ENCODE measurements at places on chromosomes 1 and 21.

DNA sequence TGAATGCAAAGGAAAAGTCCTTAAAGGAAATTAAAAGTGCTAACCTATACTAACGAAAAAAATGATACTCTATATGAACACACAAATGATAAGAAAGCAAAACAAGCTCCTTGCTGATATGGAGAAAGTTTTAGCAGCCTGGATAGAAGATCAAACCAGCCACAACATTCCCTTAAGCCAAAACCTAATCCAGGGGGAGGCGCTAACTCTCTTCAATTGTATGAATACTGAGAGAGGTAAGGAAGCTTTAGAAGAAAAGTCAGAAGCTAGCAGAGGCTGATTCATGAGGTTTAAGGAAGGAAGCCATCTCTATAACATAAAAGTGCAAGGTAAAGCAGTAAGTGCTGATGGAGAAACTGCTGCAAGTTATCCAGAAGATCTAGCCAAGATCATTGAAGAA is 3.4 kb downstream of the KRTAP23-1 start:
- DNase-seq, result no peak

DNA sequence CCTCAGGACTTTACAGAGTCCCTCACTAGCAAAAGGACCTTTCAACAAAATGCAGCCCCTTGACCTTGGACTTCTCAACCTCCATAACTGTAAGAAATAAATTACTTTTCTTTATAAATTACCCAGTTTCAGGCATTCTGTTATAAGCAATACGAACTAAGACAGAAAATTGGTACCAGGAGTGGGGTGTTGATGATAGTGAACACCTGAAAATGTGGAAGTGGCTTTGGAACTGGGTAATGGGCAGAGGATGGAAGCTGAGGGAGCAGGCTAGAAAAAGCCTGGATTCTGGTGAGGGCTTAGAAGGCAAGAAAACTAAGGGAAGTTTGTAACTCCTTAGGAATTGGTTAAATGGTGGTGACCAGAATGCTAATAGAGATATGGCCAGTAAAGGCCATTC is 46.8 kb downstream of the DSCAM start:
- DNase-seq, result no peak

- no peak for DNase-seq
Measured at GRCh38 chr1:245718123-245718522, 563.3 kb downstream of the KIF26B start.

GRCh38 chr1:61427510-61427909 is 297.4 kb downstream of the TM2D1 start:
- no peak for DNase-seq

- DNase-seq, result no peak
Measured at GRCh38 chr1:8026976-8027747, 1.1 kb upstream of the ERRFI1 start.

GRCh38 chr1:19645411-19646251 is 1.5 kb downstream of the NBL1 start:
- DNase-seq, result no peak

GRCh38 chr1:157834430-157834829 is 7.2 kb downstream of the CD5L start:
- no peak for DNase-seq

GRCh38 chr1:235573880-235574279 is 69.6 kb upstream of the B3GALNT2 start:
- no peak for DNase-seq

DNA sequence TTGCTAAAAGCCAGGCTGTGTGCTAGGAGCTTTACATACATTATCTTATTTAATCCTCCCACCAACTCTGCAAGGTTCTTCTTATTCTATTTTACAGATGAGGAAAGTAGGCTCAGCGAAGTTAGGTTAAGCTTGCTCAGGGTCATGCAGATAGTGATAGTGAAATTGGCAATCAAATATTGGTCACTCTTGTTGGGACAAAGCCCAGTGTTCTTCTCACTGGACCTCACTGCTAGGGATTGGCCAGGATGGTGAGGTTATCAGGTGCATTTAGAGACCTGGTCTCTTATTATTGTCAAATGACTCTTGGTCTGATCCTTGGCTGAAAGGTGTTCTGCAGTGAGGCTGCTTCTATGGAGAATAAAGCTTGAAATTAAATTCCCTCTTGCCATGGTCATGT is 145.1 kb downstream of the CNIH3 start:
- DNase-seq, result no peak

- DNase-seq, result no peak
Measured at GRCh38 chr1:99786751-99787501, 20.5 kb upstream of the FRRS1 start.

- DNase-seq, result no peak
Measured at GRCh38 chr1:70140894-70141293, 64.5 kb downstream of the LRRC40 start.

DNA sequence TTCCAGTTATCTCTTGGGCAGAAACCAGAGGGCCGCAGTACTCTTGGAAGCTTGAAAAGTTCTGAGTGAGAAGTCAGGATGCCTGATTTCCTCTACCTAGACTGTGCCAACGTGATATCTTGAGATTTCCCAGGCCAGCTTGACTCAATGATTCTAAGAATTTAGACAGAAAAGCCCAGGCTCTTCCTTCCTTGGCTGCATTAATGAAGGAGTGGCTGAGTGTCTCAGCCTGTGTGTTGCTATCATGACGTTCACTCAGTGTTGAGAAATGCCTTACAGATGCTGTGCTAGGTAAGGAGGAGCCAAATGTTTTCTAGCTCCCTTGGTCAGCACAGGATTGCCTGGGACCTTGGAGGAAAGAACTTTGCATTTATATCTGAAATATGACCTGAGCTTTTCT is 454.1 kb upstream of the USP24 start:
- DNase-seq, result no peak

GRCh38 chr1:178565586-178565985 is 52.7 kb downstream of the TEX35 start:
- no peak for DNase-seq

- DNase-seq, result no peak
Measured at GRCh38 chr1:172449585-172450523, 6.0 kb upstream of the PIGC start.

GRCh38 chr1:80171631-80172030 is 1165.1 kb upstream of the ADGRL4 start:
- DNase-seq, result no peak

- DNase-seq, result no peak
Measured at GRCh38 chr1:246800756-246801155, 76.5 kb downstream of the SCCPDH start.

GRCh38 chr21:45517249-45518065 is 24.8 kb downstream of the SLC19A1 start:
- DNase-seq, result no peak

DNA sequence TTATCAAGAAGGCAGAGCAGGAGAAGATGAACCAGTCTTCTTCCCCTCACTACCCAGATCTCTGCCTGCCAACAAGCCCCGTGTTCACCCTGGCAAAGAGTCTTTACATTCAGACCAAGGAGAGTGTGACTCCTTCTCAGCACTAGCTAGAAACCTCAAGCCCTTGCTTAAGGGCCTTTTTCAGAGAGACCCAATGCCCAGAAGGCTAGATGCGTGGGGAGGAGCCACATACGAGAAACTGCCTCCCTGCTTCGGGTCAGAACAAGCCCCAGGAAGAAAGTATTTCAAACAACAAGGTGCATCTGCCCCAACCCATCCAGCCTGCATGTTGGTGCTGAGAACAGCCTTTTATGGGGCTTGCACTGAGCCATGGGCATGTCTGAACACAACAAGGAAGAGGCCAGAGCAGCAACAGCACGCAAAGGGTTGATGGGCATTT is 152.7 kb upstream of the CAMK1G start:
- no peak for DNase-seq

GRCh38 chr1:47411436-47411835 is 4.6 kb upstream of the FOXE3 start:
- DNase-seq, result no peak

GRCh38 chr1:39657402-39657801 is 14.5 kb downstream of the NT5C1A start:
- DNase-seq, result no peak

- DNase-seq, result no peak
Measured at GRCh38 chr21:17451364-17451891, 61.4 kb upstream of the CXADR start.

DNA sequence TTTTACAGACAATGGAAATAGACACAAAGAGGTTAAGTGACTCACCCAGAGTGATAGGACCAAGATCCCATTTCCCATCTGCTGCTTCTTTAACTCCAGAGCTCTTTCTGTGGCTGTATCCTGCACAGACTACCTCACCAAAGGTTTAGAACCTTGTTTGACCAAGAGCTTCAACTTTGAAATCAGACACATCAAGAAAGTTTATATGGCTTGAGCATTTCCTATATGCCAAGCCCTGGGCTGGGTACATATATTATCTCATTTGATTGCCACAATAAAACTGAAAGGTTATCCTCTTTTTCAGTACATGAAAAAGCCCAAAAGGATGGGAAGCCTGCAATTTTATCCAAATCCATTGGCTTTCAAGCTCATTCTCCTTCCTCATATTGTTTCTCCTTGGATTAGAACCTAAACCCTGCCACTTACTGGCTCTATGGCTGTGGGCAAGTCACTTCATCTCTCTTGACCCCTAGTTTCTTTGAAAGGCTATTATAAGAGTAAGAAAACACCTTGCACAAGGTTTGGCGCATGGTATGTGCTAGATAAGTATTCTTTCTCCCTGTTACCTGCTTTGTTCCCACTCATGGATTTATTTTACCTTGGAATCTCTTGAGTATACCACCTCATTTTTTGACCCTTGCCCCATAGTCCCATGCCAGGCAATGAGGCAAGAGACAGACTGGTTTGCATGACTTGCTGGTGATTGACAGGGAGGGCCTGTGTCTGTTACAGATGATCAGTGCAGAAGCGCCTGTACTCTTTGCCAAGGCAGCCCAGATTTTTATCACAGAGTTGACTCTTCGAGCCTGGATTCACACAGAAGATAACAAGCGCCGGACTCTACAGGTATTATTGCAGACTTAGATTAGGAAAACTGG is 34.5 kb upstream of the KCNQ4 start:
- DNase-seq, result no peak

GRCh38 chr1:167501515-167502191 is 16.7 kb downstream of the CD247 start:
- no peak for DNase-seq

DNA sequence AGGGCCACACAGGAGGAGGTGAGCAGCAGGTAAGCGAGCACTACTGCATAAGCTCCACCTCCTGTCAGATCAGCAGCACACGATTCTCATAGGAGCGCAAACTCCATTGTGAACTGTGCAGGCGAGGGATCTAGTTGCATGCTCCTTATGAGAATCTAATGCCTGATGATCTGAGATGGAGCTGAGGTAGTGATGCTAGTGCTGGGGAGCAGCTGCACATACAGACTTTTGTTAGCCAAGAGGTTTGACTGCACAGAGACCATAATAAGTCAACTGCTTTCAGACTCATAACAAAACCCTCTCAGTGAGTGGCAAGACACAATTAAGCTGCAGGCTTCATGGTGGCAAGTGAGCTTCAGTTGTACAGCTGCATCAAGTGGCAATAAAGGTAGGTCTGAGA is 83.4 kb downstream of the PSMG1 start:
- DNase-seq, result no peak

- no peak for DNase-seq
Measured at GRCh38 chr1:181514298-181515290, 31.3 kb downstream of the CACNA1E start.

GRCh38 chr1:209045331-209046057 is 538.0 kb upstream of the CAMK1G start:
- no peak for DNase-seq

- no peak for DNase-seq
Measured at GRCh38 chr21:38434913-38435533, 63.3 kb downstream of the ERG start.

- no peak for DNase-seq
Measured at GRCh38 chr1:153669606-153670005, 1.2 kb downstream of the ILF2 start.

DNA sequence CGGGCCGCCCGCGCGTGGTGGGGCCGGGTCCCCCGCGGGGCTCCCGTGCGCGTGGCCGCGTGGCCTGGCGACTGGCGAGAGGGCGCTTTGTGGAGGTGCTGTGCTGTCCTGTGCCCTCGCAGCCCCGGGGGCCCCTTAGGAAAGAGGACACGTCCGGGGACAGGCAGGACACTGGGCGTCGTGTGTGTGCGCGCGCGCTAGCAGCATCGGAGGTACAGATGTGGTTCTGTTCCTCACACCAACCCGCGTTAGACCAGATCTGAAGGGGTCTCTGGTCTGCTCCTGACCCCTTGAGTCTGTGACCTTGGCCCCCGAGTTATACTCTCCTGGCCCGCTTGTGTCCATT is 489 bp downstream of the ACTN2 start:
- peak; percentile 4 for DNase-seq

DNA sequence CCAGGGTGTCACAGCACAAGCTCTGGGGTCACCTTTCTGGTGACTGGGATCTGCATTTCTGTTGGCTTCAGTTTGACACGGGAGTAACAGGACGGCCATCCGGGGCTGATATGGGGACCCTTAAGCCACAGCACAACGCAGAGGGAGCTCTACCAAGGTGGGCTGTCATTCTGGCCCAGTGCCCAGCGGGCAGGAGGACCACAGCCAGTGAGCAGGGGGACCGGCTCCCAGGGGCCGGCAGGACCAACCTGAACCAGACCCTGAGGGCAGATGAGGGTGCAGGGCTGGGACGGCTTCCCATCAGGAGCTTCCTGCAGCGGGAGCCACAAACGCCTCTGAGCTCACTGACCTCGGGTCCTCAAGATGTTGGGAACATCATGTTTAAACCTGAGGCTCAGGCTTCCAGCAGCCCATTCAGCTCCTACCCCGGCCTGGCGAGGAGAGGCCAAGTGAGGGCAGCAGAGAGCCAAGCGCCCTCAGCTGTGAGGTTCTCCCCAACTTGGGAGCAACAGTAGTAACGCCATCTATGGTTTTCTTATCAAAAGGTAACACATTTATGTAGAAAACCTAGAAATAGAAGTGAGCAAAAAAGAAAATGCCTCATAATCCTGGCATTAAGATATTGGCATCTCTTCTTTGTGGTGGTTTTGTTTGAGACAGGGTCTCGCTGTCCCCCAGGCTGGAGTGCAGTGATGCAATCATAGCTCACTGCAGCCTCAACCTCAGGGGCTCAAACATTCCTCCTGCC is 26.8 kb downstream of the TMEM201 start:
- peak; percentile 52 for DNase-seq

DNA sequence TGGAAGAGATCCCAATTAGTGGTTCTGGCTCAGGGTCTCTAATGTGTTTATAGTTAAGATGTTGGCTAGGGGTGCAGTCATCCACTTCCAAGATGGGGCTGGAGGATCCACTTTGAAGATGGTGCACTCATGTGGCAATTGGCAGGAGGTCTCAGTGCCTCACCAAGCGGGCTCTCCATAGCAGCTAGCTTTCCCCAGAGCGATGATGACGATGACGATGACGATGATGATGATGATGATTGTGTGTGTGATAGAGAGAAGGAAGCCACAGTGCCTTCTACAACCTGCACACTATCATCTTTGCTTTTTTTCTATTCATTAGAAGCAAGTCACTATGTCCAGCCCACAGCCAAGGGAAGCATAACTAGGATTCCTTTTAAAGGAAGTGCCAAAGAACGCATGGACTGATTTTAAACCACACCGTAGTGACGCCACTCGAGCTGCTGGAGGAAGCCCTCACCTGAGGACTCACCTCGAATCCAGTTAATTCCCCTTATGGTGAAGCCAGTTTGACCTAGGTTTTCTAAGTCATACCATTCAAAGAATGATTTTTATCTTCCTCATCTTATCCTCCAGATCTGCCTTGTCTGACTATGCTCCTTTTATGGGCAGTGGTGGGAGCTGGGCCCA is 49.4 kb downstream of the SRRM1 start:
- no peak for DNase-seq

Measured in stimulated activated CD4-positive, alpha-beta T cell treated with anti-CD3 and anti-CD28 coated beads, Interleukin-12 subunit alpha, Interleukin-12 subunit beta, amount 100 ng/mL, for 4 hours (primary cell).